ENCODE measurements at places on chromosomes 3 and 15.

DNA sequence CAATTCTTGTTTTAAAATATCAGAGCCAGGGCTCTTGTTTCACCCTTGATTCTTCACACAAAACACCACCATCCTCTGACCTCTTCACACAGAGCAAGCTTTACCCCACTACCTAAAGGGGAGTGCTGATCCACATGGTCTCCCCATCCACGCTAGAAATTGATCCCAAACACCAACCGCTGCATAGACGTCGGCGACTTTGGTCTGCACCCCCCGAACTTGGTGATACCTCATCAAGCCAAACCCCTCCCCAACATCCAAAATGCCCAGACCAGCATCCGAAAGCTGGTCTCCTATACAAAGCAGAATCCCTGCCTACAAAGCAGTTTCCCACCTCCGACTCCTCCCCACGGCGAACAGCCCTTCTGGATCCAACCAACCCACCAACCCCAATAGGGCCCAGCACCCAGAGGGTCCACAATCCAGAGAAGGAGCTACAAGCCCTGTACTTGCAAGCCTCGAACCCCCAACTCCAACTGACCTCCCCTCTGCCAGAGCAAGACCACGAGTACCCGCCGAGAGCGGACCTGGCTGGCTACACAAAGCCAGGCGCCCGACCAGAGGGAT lies 25.8 kb upstream of the MTHFS start:
- no peak for DNase-seq

DNA sequence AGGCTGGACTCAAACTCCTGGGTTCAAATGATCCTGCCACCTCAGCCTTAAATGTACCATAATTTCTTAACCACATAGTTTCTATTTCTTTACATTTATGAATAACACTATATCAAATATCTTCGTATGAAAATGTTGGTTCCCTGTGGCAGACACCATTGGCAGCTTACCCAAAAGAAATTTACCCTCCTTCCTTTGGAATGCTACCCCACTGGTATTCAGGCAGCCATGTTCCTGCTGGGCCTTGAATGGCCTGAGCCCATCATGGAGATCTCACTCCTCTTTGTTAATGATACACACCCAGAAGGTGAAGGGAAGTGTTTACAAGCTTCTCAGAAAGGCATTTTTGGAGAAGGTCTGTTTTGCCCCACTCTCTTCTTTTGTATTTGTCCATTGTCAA lies 94.3 kb upstream of the RNF7 start:
- no peak for DNase-seq

DNA sequence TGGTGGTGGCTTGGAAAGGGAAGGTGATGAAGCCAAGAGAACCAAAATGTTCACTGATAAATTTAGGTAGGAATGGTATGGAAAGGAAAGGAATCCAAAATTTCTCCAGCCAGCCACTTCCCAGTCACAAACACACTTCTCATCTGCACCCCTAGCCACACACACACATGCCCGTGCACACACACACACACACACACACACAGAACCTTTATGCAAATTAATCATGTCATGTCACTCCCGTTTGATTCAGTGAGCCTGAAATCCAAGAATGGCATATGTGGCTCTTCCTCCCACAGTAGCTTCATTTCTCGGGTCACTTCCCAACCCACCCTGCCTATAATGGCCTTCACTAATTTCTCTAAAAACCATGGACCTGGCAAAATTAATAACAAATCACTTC lies 3.1 kb upstream of the HLTF start:
- no peak for DNase-seq

- DNase-seq: no peak
These were observed 223.4 kb downstream of the THRB start for GRCh38 chr3:24271228-24271627.

- DNase-seq: no peak
These were observed 21.7 kb downstream of the GPR176 start for GRCh38 chr15:39898317-39898716.

- DNase-seq: no peak
These were observed 774.7 kb upstream of the NECTIN3 start for GRCh38 chr3:110296885-110297284.

GRCh38 chr15:85010386-85011159 lies 28.9 kb downstream of the PDE8A start:
- no peak for DNase-seq

DNA sequence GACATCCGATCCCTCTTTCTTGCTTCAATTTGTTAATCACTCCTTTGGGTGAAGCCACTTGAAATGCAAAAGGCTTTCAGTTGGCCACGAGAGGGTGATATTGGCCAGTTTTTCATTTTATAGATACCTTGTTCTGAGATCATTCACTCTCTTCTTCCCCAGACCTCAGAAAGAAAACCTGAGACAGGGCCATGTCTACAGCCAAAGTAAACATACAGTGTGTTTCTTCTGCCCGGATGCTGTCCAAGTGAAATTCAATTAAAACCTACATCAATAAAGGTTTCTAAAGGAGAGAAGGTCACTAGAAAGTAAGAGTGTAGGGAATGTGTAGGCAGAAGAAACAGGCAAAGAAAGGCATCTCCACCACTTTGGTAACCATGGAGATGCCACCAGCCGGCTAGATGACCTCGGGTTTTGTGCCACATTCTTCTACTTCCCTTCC lies 39.5 kb upstream of the FMN1 start:
- DNase-seq: peak; percentile 6

DNA sequence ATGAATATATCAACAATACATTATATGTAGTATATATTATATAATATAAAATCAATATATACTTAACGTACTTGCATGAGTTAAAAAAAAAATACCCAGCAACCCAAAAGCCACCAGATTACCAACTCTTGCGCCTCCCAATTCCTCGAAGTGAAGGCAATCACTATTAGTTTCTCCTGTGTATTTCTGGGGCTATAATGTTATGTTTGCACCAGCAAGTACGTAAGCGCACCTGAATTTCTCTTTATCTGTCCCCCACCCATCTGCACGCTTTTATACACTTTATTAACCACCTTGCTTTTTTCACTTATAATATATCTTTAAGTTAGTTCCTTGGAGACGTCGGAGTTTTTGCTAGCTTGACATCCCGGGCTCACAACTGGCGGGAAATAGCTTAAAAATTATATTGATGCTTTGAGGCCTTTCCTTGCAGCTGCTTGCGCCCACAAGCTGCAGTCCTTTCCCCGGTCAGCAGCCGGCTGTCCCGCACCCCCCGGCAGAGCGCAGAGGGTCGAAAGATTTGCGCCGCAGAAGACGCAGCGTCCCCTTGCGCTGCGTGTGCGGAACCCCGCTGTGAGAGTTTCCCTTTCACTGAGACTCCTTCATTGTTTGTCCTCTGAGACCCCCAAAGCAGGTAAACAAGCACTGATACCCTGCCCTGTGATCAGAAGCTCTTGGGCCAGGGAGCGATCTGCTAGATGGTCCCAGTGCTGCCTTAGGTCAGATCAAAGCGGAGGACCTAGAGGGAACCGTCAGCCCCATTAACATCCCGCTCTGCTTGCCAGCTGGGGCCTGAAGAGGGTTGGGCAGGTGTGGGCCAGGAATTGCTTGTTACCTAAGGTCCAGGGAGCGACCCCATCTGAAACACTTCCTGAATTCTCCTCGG lies 8.9 kb upstream of the EOMES start:
- DNase-seq: no peak

- no peak for DNase-seq
These were observed 38.5 kb upstream of the C15orf39 start for GRCh38 chr15:75163150-75163564.

DNA sequence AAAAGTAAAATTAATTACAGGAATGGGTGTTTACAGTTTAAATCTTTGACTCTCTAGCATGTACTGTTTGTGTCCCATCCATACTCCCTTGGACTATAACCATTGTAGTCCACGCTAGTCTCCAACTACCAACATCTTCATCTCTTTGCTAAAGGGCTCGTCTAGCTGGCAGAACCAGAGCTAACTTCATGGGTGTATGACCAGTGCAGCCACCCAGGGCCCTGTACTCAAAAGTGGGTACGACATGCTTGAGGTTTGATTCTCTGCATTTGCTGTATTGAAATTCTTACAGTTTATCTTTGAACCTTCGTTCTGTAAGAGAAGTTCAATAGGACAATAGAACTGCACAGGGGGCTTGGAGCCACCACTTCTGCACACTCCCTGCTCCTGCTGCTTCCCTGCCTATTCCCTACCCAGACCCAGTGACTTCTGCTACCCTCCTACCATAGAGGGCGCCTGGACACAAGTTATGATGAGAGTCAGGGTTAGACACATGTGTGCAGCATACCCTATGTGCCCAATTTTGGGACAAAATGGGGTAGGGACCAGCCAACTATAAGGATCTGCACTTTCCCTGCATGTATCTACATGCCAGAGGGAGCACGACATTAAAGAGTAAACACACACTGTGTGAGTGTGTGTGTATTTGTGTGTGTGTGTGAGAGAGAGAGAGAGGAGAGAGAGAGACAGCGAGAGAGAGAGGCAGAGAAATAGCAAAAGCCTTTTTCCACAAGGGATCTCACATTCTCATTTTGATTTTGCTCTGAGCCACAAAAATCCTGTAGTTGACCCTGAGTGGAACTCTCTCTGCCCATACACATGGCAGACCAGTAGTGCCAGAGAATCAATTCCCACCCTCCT lies 59.0 kb upstream of the NECTIN3 start:
- DNase-seq: no peak

GRCh38 chr3:16907243-16907642 lies 22.5 kb downstream of the PLCL2 start:
- DNase-seq: no peak

DNA sequence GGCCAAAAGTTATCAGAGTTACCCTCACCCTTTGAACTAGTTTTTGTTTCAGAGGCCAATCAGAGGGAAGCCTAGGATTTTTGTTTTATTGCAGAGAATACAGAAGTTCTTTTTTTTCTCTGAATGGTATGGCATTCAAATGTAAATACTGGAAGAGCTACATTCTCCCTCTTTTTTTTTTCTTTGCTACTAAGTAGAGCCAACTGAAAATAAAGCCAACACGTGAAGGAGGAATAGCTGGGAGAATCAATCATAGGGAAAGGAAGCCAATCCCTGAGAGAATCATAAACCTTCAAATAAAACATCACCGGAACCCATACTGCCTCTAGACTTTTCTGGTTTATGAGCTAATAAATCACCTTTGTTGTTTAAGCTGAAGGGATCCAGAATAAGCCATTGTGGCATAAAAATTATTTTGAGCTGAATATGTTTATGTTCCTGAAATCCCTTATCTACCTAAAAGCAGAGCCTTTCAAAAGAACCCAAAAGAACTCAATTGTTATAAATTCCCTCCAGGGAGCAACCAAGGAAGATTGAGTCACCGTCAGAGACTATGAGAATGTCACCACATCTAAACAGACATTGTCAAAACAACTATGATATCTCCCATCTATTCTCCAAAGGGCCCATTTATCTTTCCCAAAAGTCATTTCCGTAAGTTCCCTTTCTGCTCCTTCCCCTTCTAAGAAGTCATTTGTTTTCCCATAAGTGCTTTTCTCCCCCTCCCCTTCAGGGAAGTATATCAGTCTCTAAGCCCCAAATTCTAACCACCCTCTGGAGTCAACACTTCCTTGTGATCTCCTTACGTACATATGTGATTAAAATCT lies 3.8 kb upstream of the ZNF280D start:
- no peak for DNase-seq

DNA sequence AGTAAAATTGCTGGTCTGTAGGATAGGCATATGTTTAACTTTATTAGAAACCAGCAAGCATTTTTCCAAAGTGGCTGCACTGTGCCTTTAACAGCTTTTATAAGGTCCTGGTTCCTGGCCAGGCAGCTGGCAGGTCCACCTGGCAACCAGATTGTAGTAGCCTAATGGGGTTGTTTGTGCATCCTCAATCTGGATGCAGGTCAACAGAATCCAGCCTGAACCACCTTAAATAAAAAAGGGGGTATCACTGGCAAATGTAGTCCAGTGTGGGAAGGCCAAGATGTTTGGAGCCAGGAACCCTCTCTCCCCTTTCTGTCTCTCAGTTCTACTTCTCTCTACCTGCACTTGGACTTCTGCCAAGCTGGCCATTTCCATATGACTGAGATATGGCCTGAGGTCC lies 200.3 kb downstream of the ZNF621 start:
- DNase-seq: no peak

- DNase-seq: no peak
These were observed 63.6 kb upstream of the ARL8B start for GRCh38 chr3:5058471-5058951.

DNA sequence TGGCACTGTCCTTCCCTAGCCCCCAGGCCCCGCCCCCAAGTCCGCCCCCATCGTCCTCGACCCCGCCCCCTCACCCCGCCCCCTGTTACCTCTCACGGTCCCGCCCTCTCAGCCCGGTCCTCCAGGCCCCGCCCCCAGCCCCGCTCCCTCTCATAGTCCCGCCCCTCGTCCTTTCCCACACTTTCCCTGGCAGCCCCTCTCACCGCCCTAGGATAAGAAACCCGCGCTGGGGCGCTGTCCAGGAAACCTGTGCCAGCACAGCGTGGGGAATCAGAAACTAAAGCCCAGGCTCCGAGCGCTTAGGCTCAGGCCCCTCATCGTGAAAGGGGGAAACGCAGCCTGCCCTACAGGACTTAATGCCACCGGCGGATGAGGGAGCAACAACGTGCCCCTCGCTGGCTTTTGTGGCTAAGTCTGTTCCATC lies 20.9 kb downstream of the TRPM1 start:
- DNase-seq: no peak

- DNase-seq: no peak
These were observed 68.8 kb downstream of the SCN5A start for GRCh38 chr3:38580450-38581382.

DNA sequence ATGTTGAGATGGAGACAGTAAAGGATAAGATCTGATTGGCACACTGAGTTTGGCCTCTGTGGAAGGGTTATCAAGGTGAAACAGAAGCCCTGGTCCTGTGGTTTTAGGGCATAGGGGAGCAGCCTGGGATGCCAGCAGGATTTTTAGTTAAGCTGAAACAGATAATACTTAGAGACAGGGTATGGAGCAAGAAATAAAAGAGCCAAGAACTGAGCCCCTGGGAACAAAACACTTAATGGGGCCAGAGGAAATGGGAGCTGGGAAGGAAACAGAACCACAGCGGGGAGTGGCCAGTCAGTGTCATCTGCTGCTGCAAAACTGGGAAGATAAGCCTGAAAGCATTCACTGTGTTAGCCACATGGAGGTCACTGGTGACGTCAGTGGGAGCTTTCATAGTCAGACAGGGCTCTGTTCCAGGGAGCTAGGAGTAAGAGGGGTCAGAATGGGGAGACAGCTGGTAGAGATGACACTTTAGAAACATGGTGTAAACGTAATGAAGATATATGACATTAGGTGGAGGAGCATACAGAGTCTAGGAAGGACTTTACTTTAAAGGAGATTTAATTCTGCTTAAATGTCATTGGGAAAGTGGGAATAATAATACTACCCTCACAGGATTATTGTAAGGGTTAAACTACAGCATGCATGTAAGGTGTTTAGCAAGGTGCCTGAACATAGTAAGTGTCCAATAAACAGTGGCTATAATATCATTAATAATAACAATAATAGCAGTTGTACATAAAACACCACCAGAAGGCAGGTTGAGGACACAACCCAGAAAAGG lies 172.7 kb upstream of the CTNNB1 start:
- peak; percentile 11 for DNase-seq

- DNase-seq: no peak
These were observed 33.5 kb upstream of the PTPN23 start for GRCh38 chr3:47347217-47347801.

- no peak for DNase-seq
These were observed 912.6 kb downstream of the NTRK3 start for GRCh38 chr15:87343966-87344365.

GRCh38 chr15:76514282-76514681 lies 177.7 kb downstream of the ISL2 start:
- no peak for DNase-seq

GRCh38 chr15:72536506-72536905 lies 62.4 kb downstream of the ARIH1 start:
- no peak for DNase-seq
